Kidney capillary endothelial cell (primary cell): ENCODE measurements at places on chromosomes 2 and 18.
A peak's percentile ranks its signal among the peaks of the same experiment; 100 is the strongest.

DNA sequence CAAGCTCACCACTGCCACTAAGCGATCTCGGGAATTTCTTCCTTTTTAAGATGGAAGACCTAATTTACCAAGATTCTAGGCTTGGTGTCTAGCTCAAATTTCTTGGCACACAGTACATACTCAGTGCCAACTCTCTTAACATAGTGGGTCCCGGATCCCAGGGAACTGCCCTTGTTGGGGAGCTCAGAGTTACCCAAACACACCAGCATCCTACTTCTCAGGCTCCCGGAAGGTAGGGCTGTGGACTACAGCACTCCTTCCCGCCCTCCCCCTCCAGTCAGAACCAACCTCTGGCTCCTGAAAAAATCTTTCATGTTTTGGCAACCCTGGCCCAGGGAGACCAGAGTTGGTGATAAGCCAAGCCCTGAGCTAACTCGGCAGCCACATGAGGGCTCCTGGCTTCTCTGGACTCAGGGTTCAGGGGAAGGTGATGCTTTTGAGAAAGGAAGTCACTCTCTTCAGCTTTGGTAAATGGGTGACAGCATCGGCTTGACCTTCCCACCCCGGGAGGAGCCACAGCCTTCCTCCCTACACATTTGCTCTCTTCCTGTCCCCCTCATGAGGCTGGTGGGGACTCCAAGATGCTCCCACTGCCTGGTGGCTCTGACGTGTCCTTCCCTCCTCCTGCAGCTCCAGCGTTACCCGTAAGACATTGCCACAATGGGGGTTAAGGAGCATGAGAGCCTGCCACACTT is 8.8 kb downstream of the ODC1 start:
- DNase-seq: no peak

DNA sequence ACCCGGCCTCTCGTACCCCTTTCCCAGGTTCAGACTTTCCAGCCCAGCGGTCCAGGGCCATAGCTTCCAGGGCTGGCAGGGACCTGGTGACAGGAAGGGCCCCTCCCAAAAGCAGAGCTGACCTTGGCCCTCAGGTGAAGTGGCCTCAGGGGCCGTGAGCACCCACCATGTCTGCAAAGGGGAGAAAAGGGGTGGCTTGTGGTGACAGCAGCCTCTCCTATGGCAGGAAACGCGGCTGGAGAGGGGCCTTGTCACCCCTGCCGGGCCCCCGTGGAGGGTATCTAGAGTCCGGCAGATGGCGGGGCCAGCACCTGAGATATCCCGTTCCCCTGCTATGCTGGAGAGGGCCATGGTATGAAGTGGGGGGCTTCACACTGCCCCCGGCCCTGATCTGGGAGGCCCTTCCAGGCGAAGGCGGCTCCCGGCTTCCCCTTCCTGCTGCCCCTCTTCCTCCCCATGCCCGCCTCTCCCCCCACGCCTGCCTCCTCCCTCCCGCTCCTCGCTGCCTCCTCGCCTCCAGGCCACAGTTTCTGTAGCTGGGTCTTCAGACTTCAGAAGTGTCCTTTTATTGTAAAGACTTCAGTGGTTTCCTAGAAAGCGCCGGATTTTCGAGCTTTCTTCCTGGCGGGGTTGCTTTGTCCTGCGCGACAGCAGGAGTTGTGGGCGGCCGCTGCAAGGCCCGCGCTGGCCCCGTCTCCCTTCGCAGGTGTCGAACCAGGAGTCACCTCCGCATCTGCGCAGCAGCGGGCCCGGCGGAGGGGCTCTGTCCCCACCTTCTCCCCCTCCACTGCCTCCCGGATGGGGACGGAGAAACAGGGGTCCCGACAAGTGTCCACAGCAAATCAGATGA is 240.5 kb upstream of the MYT1L start:
- no peak for DNase-seq

- DNase-seq: no peak
These were observed 119.5 kb upstream of the SALL3 start for GRCh38 chr18:78860117-78860516.

GRCh38 chr2:101874069-101874468 is 117.7 kb upstream of the IL1R2 start:
- DNase-seq: no peak

DNA sequence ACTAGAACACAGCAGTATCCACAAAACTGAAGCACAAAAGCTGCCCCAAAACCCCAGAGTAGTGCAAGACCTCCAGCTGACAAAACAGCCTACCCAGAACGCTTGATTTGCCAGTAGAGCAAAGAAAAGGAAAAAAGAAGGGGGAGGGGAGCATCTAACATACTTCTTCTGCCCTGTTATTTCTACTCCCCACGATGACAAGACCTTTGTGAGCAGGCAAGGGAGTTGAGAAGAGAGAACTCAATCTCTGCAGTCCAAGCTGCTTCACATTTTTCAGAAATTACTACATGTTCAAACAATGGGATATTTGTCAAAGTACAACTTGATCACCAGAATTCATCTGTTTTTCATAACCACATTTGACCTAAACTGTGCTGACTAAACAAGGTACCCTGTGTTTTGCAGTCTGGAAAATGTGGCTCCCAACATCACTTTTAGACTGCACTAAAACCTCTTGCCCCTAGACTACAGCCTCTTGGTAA is 286.7 kb downstream of the EXOC6B start:
- DNase-seq: no peak

- no peak for DNase-seq
These were observed 508 bp downstream of the CD8A start for GRCh38 chr2:86790134-86790675.

- no peak for DNase-seq
These were observed 93.6 kb downstream of the EPHA4 start for GRCh38 chr2:221478485-221478863.

DNA sequence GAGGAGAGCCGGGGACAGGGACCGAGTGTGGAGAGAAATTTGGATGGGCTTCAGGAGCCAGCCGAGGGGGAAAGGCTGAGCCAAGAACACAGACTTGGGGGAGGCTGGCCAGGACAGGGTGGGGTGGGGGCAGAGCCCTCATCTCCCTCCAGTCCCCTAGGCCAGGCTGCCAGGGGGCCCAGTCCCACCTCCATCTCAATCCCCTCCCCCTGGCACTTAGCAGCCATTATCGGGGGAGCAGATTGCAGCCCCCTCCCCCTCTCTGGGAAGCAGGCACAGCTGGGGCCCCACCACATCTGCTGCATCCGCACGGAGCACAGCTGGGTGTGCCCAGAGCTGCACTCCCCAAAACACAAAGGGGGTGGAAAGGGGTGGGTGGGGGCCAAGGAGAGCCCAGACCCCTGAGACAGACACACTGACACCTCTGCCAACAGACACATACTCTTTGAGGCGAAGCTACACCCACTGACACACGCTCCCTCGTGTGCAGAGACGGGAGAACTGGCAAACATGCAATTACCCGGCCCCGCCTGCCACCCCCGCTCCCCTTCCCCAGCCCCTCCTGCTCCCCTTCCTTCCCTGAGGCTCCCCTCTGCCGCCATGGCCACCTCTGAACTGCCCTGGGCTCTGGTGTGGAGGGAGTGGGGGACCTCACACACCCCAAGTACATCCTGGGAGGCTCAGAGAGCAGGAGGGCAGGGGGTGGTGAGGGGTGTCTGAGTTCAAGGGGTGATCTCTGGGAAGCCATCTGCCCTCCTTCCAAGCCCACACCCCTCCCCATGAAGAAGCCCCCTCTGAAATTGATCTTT is 5.1 kb upstream of the ASIC4 start:
- no peak for DNase-seq

- no peak for DNase-seq
These were observed 80.9 kb upstream of the TSPYL6 start for GRCh38 chr2:54336977-54337255.

DNA sequence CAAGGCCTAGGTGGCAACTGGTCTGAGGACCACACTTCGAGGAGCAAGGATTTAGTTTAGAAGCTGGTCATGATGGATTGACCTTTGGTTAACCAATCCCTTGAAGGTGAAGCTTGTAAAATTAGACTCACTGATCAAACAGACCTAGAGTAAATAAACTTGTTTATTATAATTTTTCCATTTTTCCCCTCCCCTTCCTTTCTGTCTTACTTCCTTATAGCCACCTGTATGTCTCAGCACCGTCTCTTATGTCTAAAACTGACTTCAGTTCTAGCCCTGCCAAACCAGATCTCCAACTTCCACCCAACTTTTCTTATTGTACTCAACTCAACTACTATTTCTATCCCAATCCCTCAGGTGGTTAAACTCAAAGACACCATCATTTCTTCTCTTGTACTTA is 92.8 kb upstream of the THOC1 start:
- DNase-seq: no peak

GRCh38 chr2:81551040-81551634 is 1246.6 kb upstream of the LRRTM1 start:
- DNase-seq: no peak

DNA sequence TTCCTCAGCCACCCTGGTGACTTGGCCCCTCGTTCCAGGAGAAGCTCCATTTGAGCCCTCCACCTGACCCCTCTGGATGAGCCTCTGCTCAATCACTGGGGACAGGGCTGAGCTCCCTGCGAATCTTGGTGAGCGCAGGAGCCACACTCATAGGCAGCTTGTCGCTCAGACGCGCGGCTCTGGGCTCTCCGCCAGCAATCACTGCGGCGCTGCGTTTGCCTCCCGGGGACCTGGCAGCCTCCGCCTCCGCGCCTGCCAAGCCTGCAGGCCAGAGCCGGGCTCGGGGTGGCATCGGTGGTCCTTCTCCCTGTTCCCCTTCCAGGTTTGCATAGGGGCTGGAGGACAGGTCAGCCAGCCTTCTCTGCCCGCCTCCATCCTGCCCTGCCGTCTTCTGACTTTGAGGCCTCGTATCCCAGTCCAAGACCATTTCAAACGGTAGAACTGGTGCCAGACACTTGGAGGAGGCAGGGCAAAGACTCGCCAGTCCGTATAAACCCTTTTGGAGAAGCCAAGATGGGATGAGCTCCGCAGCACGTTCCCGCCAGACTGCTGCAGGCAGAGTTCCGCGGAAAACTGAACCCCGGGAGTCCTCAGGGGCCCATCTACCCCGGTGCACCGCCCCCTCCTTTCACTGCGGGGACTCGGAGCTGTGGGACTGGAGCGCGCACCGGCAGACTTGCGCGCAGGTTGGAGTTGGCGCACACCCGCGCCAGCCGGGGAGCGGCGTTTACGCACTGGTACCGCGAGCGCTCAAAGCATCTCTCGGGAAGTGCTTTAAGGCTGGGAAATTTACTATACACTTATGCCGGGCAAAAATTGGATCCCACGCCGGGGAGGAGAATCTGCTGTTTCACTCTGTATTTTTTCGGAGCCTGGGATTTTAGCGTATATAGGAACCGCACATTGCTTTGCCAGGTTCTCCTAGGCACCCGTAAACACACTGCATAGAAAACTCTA is 1.1 kb upstream of the TACR1 start:
- peak; percentile 10 for DNase-seq

- no peak for DNase-seq
These were observed 2158.6 kb upstream of the PIK3C3 start for GRCh38 chr18:39796393-39796792.

- DNase-seq: no peak
These were observed 11.9 kb downstream of the FRZB start for GRCh38 chr2:182854375-182855105.

DNA sequence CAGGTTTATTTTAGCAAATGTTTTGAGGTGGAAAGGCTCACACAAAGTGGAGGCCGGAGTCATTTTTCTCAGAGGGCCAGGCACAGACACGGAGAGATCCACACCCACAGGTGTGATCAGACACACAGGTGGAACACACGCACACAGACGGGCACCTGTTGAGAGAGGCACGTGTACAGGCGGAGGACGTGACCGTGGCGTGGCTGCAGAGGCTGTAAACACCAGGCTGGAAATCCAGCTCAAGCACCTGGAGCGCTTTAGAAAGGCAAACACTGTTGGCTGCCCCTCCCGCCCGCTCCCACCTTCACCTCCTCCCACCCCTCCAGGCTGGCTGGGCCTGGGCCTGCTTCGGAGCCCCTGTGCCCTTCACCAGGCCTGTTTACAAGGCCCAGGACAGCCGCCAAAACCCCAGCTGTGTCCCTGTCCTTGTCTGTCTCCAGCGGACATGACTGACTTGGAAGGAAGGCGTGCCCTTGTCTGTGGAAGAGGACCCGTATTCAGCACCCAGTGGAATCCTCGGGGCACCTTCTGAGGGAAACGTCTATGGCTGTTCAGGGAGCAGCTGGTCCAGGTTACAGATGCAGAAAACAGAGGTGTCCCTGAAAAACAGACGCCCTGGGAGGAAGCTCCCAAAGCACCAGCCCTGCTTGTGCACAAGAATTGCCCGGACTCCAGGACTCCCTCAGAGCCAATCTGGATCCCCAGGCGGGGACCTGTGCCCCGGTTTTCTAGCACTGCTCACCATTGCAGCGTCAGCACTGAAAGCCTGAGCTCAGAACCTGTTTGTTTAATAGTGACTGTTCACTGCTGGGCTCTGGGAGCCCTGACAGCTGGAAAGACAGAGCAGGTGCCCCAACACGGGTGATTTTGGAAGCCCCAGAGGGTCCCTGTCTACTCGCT is 134.3 kb upstream of the HAAO start:
- no peak for DNase-seq

DNA sequence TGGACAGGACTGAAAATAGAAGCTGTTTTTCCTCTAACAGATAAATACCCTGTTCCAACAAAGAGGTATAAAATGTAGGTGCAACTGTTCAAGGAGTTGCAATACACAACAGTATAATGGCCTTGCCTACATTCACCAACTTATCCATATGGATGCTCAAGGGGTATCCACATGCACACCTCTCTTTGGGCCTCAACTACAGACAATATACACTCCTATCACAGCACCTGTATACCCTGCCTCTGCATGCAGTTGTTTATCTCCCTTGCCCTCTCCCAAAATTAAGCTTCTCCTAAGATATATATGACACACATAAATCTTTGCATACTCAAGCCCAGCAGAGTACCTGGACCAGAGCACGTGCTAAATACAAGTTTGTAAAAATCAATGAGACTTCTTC is 37.3 kb downstream of the DARS1 start:
- no peak for DNase-seq

DNA sequence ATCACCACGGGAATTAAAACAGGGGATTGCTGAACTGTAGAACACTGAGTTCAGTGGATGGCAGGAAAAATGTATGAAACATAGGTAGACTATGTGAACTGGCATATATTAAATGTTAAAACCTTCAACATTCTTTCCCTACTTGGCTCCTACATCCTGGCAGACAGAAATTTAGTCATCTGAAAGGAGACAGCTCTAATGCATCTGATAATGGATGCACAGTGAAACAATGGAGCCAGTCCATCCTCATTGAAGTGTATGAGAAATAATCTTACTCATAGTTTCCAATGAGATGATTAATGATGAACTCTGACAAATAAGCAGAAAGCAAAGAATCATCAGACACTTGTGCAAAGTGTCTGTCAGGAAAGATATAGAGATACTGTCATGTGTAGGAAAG is 1629.7 kb upstream of the TMEFF2 start:
- peak; percentile 79 for DNase-seq

GRCh38 chr2:31319406-31320175 is 85.6 kb downstream of the EHD3 start:
- no peak for DNase-seq
